Naive B cell (primary cell): ENCODE measurements at places on chromosomes 16 and 17.

DNA sequence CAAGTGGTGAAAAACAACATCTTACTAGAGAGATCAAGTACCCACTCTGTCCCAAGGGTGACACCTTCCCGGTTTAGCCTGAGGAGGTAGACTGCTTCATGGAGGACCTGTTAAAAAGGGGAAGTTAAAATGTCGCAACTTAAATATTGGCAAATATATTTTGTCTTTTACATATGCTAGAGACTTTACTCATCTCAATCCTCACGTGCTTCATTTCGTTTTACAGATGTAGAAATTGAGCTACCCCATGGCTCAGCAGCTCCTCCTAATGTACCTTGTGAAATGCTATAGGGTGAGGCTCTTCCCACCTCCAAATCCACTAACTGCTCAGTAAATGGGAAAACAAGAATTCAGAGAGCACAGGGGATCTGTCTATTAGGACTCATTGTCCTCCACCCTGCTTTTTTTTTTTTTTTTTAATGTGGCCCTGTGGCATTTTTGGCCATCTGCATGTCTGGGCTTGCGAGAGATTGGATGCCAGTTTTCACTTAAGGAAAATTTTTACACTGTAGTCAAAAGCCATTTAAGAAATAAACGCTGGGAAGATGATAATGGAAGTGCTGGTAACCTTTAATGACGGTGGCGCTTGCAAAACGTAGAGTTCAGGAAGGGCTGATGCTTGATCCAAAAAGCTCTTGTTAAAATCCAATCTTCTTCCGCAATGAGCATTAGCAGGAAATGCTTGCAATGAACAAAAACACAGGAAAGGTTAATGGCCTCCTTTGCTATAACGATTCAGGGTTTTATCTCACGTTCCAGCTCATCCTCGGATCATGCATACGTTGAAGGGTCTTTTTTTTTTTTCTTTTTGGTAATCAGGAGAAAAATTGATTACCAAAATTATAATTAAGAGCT is 39.8 kb downstream of the HSBP1 start:
- no peak for DNase-seq

GRCh38 chr16:82874672-82875071 is 247.9 kb downstream of the CDH13 start:
- no peak for DNase-seq

DNA sequence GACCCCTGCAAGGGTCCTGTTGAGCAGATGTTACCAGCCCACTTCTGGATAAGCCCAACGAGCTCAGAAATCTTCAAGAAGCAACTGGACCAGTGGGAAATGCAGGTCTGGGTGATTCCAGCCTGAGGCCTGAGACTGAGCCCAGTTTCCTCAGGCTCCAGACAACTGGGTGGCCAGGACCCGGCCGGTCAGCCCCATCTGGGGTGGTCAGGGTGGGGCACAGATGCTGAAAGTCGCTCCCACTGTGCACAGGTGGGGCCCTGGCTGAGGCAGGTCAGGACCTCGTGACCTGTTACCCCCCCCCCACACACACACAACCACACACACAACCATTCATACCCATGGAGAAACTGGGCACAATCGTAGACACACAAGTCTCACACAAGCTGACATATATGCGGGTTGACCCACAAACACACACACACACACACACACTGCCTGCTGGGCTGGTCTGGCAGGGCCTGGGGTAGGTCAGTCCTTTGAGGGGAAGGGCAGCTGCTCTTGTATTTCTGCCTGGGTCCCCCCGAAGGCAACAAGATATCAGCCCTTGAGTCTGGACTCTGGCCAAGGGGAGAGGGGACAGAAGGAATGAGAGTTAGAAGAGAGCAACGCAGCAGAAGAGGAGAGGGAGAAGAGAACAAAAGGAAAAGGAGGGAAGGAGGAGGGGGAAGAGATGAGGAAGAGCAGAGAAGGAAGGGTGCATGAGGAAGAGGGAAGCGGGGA is 99.0 kb upstream of the CDH5 start:
- DNase-seq = no peak

DNA sequence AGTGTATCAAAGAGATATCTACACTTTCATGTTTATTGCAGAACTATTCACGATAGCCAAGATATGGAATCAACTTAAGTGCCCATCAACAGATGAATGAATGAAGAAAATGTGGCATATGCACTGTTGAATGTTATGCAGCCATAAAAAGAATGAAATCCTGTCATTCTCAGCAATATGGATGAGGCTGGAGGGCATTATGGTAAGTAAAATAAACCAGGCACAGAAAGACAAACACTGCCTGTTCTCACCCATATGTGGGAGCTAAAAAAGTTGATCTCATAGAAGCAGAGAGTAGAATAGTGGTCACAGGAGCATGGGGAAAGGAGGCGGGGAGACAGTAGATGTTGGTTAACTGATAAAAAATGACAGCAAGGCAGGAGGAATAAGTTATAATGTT is 561.8 kb downstream of the TOX3 start:
- DNase-seq = no peak

DNA sequence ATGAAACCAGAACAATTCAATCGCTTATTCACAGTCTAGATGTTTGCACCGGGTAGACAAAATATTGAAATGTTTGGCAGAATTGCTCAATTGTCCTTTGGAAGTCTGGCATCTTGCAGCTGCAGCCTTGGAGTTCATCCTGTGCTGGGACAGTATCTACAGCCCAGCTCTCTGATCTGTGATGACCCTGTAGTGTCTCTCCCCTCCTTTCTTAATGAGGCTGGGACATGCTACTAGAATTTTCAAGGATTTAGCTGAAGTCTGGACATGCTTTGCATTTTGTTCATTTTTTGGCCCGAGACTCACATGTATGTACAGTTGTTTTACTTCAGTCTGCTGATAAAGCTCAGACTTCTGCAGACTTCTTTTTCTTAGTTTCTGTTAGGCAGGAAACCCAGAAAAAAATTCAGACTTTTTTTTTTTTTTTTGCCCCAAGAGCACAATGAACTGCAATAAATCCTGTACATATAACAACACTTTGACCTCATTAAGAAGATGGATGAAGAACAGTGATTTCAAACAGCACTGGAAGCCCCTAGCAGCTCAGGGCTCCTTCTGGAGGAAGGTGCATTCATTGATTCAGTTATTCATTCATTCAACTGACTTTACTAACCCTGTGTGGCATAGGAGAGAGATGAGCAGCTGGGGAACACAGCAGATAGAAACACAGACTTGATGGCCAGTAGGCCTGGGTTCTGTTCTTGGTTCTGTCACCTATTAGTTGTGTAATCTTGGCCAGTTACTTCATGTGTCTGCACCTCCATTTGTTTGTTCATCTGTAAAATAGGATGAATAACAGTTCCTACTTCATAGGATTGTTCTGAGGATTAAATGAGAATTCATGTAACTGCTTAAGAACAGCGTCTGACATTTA is 210.0 kb downstream of the MAP2K4 start:
- no peak for DNase-seq

DNA sequence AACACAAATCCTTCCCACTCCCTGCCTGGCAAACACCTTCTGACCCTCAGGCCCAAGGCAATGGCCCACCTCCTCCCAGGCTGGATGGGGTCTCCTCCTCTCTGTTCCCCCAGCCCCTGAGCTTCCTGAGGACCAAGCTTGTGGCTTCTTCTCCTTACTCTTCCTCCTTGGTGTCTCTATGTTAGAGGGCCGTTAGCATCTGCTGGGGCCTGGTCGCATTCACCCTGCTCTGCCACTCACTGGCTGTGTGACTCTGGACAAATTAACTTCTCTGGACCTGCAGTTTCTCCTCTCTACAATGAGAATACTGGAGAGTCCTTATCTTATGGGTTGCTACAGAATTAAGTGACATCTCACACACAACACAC is 725 bp upstream of the MT2A start:
- DNase-seq = no peak

- DNase-seq = no peak
Measured at GRCh38 chr16:51982715-51983680, 563.9 kb downstream of the TOX3 start.

DNA sequence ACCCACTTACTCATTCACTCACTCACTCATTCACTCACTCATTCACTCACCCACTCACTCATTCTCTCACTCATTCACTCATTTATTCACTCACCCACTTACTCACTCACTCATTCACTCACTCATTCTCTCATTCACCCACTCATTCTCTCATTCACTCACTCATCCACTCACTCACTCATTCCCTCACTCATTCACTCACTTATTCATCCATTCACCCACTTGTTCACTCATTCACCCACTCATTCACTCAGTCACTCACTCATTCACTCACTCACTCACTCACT is 7.6 kb upstream of the CPSF4L start:
- no peak for DNase-seq

DNA sequence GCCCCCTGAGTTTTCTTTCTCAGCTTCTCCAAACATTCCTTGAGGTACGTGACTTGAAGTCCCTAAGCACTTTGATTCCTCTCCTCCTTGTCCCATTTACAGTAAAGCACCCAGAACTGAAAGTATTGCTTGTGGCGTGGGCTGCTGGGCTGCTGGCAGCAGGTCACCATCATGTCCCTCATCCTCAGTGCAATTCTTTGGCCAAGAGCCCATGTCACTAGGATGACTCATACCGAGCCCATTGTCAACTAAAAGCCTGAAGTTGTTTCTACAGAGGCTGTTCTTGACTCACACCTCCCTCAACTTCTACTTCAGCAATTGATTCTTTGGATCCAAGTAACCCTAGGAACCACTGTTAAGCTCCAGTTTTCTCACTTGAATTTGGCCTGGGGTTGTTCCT is 54.3 kb downstream of the KPNA2 start:
- no peak for DNase-seq

DNA sequence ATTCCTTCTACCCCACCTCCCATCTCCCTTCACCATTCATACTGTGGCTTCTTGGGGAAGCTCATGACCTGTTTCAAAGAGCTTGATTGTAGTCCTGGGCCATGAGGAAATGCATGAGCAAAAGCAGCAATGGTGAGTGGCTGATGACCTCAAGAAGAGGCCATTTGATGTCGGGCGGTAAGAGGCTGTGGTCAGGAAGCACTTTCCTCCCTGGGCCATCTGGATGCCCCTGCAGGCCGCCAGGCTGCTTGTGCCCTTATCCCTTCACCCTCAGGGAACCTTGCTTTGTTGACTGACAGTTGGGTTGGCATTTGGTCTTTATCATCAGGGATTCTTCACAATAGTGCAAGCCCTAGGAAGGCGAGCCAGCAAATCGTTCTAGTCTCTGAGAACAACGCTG is 78.3 kb upstream of the TBX2 start:
- no peak for DNase-seq

DNA sequence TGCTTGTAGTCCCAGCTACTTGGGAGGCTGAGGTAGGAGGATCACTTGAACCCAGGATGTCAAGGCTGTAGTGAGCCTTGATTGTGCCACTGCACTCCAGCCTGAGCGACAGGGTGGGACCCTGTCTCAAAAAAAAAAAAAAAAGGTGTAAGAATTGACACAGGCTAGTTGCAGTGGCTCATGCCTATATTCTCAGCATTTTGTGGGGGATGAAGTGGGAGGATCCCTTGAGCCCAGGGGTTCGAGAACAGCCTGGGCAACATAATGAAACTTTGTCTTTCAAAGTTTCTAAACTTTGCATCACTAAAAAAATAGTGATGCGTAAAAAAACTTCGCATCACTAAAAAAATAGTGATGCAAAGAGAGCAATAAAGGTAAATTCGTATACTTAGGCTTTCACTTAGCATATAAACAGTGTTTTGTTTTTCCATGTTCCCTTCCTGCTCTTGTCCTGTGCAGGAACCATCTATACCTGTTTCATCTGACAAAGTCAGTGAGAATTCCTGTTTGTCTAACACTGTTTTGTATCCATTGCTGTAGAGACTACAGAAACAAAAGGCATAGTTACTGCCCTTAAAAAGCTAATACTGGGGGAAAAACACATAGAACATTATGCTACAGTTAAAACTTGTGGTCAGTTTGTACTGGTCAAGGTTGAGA is 32.1 kb downstream of the CTCF start:
- no peak for DNase-seq

DNA sequence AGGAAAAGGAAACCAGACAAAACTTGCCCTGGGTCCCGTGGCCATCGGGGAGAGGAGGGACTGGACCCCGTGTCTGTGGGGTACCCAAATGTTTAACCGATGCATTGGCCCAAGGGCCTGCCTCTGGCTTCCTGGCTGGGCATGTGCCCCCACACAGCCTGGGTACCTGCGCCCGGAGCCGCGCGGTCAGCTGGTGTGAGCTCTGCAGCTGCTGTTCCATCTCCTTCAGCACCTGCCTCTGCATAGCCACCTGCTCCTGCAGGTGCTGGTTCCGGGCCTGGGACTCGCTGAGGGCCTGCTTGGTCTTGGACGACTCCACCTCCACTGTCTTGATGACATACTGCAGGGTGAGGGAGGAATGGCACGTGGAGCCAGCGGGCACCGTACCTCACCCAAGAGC is 31.9 kb downstream of the KIFC3 start:
- DNase-seq = no peak

DNA sequence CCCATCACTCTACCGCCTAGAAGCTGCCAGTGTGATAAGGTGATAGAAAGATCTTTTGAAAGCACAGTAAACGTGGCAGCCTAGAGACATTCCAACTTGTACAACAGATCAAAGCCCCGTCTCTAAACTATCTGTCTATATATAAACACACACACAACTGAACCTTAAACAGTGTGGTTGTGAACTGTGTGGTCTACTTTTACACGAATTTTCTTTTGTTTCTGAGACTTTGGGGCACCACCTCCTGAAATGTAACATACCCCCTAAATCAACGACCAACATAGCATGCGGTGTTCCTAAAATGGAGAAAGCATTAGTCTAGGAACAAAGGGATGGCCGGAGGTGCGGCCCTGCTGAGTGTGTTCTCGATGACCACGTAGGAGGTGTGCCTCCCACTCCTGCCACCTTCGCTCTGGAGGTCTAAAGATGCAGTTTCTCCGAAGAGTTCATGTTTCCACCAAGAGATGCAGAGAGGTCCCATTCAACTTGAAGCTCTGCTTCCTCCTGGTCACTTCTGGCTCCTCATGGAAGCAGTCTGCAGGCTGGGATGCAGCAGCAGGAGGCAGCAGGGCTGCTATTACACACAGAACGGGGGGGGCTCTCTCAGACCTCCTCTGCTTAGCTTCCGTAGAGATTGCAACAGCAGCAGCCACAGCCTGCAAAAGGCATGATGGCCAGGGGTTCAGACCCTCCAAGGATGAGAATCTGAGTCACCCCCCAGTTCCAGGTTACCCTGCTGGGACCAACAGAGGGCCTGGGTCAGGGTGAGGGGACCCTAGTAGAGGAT is 22.6 kb upstream of the USP10 start:
- no peak for DNase-seq

DNA sequence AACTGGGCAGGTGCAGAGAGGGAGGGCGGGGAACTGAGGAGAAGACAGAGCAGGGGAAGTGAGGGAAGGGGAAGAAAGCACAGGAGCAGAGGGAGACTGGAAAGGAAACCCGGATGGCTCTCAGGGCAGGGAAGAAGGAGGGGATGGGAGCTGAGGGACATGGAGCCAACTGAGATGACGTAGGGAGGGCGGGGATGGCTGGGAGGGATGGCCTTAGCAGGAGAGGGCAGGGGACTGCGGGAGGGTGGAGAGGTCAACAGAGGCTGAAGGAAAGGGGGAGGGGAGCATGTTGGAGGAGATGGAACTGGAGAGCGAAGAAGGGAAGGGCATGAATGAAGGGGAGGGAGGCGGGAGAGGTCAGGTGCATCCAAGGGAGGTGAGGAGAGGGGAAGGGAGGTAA is 81.9 kb downstream of the KCNJ12 start:
- DNase-seq = no peak

- no peak for DNase-seq
Measured at GRCh38 chr17:41547378-41547841, 19.3 kb upstream of the KRT19 start.

GRCh38 chr17:27396941-27397340 is 59.3 kb upstream of the KSR1 start:
- no peak for DNase-seq

- DNase-seq = no peak
Measured at GRCh38 chr16:77677129-77677528, 45.2 kb upstream of the NUDT7 start.

GRCh38 chr17:17723354-17724261 is 42.4 kb downstream of the RAI1 start:
- no peak for DNase-seq
